SW480 (cell line): ENCODE measurements at places on chromosomes 5 and 9.

- no peak for DNase-seq
Observed at GRCh38 chr5:580436-580835, 31.7 kb upstream of the CEP72 start.

GRCh38 chr5:176541338-176542134 is 4.3 kb upstream of the RNF44 start:
- DNase-seq = peak; percentile 83

GRCh38 chr9:35499029-35499700 is 9.3 kb downstream of the RUSC2 start:
- DNase-seq = no peak

DNA sequence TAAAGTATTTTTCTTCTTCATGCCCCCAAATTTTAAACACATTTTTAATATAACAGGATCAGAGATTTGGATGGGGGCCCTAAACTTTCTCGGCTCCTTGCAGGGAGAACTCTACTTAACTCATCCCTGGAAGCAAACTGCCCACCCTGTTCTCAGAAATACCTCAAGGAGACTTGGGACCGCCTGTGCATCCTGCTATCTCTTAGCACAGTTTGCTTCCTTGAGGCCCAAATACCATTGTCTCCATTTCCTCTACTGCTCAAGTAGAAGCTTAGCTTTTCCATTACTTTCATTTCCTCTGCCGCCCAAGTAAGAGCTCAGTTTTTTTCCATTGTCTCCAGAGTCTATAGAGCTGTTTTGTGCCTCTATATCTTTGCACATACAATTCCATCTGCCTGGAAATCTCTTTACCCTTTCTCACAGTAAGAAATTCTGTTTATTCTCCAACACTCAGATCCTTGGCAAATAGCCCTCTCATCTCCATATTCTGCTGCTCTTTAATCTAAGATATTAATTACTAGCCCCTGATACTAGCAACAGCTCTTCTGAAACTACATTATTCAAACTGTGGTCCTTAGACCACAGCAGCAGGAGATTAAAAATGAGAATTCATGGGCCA is 137.8 kb downstream of the CEMIP2 start:
- DNase-seq = no peak

GRCh38 chr9:133429641-133430161 is 7.5 kb downstream of the ADAMTS13 start:
- DNase-seq = no peak

DNA sequence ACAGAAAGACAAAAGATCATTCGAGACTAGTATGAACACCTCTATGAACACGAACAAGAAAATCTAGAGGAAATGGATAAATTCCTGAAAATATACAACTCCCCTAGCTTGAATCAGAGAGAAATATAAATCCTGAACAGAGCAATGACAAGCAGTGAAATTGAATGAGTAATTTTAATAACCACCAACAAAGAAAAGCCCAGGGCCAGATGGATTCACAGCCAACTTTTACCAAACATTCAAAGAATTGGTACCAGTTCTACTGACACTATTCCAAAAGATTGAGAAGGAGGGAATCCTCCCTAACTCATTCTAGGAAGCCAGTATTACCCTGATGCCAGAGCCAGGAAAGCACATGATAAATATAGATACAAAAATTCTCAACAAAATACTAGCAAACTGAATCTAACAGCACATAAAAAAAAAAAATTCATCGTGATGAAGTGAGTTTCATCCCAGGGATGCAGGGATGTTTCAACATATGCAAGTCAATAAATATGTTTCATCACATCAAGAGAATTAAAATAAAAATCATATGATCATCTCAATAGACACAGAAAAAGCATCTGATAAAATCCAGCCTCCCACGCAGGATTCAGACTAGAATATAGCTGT is 25.2 kb upstream of the PTGER4 start:
- DNase-seq = no peak

- DNase-seq = no peak
Observed at GRCh38 chr9:84670138-84671041, 861 bp downstream of the NTRK2 start.

- no peak for DNase-seq
Observed at GRCh38 chr9:122807271-122807900, 7.5 kb downstream of the OR1K1 start.

DNA sequence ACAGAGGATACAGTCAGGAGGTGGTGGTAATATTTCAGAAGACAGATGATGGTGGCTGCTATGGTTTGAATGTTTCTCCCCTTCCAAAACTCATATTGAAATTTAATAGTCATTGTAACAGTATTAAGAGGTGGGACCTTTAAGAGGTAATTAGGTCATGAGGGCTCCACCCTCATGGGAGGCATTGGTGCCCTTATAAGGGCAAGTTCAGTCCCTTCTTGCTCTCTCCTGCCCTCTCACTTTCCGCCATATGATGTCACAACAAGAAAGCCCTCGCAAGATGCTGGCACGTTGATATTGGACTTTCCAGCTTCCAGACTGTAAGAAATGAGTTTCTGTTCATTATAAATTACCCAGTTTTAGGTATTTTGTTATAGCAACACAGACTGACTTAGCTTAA is 274.9 kb downstream of the PDE4D start:
- DNase-seq = no peak

GRCh38 chr9:99299211-99300102 is 77.4 kb downstream of the SEC61B start:
- DNase-seq = peak; percentile 29

- peak; percentile 84 for DNase-seq
Observed at GRCh38 chr9:133693703-133694529, 44.2 kb downstream of the SARDH start.

DNA sequence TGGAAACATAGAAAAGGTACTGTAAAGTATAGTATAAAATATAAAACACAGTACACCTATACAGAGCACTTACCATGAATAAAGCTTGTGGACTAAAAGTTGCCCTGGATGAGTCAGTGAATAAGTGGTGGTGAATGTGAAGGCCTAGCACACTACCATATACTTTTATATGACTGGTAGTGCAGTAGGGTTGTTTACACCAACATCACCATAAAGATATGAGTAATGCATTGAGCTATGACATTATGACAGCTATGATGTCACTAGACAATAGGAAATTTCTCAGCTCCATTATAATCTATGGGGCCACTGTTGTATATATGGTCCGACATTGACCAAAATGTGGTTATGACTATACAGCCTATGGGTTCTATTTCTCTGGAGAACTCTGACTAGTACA is 291.8 kb upstream of the ACTBL2 start:
- peak; percentile 11 for DNase-seq

GRCh38 chr9:33719581-33720374 is 75.6 kb upstream of the PRSS3 start:
- peak; percentile 15 for DNase-seq

- no peak for DNase-seq
Observed at GRCh38 chr5:107950776-107951175, 280.0 kb upstream of the EFNA5 start.

GRCh38 chr9:134340475-134341160 is 14.4 kb downstream of the RXRA start:
- no peak for DNase-seq

DNA sequence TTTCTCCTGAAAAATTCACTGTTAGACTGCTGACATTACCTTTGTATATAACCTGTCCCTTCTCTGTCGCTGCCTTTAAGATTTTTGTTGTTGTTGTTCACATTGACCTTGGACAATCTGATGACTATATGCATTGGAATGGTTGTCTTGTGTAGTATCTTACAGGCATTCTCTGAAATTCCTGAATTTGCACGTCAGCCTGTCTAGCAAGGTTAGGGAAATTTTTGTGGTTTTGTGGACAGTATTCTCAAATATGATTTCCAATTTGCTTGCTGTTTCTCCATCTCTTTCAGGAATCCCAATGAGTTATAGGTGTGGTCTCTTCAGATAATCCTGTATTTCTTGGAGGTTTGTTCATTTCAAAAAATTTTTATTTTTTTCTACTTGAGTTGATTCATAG is 140.8 kb downstream of the PRR16 start:
- no peak for DNase-seq

- DNase-seq = no peak
Observed at GRCh38 chr9:10059044-10059443, 553.8 kb downstream of the PTPRD start.

DNA sequence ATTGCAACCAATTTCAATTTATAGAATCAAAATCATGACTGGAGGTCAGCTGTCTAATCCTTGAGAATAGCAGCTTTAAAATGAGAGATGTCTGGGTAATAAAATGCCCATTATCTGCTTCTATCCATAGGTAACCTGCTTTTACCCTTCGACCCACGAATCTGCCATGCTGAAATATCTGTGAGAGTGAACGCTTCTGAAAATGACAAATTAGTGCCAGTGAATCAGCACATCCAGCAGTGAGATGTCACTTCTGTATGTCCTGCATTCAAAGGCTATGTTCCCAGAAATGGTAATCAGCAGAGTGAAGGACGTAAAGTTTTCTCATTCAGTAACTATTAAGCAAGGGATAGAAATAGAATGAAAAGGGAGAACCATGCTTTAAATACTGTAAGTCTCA is 532.4 kb upstream of the ITGA1 start:
- DNase-seq = no peak
